ENCODE measurements at places on chromosomes 5 and 9.

GRCh38 chr5:62937661-62938558 lies 359.3 kb downstream of the LRRC70 start:
- DNase-seq = no peak

GRCh38 chr5:44329716-44330115 lies 59.5 kb downstream of the FGF10 start:
- no peak for DNase-seq

- DNase-seq = no peak
These were observed 109.8 kb upstream of the ZNF462 start for GRCh38 chr9:106753155-106753671.

GRCh38 chr5:132232465-132232864 lies 4.8 kb upstream of the P4HA2 start:
- DNase-seq = no peak

DNA sequence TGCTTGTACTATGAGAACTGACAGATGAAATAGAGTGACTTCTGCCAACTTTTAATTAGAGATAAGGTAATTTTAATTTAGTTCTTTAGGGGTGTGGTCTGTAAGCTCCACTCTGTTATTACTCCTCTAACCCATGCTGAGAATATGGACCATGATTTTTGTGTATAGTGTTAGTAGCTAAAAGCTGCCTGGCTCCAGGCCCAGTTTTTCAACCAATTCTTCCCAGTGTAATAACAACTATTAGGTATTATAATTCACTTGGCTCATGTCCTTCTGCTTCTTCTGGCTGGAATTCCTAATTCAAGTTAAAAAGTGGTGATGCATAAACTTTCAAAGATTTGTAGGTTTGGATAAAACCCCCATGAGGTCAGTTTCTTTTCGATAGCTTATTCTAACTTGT lies 216.3 kb downstream of the ISL1 start:
- no peak for DNase-seq

GRCh38 chr9:17597977-17598376 lies 19.1 kb downstream of the SH3GL2 start:
- DNase-seq = no peak

DNA sequence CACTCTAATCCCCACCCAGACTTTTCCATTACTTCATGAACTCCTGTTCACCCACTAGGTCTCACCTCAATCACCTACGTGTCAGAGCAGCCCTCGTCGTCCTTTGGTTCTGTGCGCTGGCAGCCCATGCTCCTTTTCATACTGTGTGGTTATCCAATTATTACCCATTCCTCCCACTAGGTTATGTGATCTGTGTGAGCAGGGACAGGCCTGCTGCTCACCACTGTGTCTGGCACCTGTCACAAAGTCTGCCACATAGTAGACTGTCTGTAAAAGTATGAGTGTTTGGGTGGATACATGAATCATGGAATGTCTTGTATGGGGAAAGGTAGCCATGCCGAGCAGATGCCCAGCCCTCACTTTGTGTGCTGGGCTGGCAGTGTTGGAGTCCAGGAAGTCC lies 12.1 kb upstream of the SMAD5 start:
- no peak for DNase-seq

- no peak for DNase-seq
These were observed 3.5 kb downstream of the SNCAIP start for GRCh38 chr5:122315521-122315920.

- peak; percentile 56 for DNase-seq
These were observed 4.3 kb downstream of the SMIM33 start for GRCh38 chr5:139474890-139475791.

DNA sequence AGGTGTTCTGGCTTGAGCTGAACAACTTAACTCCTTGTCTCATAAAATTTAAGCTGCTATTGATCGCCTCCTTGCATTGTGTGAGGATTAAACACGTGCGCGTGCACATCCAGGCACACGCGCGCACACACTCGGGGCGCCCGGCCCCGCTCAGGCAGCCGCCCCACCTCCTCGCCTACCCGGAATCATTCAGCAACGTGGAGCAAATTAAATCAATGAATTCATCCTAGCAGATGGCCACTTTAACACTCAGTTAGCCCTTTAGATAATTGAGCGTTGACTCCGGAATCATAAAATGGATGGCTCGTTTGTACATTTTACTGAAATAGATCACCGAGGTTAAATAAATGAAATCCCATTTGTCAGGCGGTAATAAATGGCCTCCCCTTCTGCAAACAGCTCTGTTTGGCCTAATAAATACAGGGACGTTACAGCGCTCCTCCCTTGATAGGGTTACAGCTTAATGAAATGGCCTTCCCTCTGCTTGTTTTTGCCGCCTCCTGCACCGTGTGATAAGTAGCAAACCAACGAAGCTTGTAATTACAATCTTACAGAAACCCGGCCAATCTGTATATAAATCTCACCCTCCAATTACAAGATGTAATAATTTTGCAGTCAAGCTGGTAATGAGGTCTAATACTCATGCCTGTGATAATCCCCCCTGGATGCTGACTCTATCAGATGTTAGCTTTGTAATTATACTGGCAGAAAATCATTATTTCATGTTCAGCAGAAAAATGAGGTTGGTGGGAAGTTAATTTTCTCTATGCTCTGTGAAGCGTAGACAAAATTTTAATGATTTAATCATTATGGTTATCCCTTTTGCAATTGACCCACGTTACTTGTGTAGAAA lies 229.7 kb upstream of the IRX4 start:
- no peak for DNase-seq

GRCh38 chr5:1881731-1882336 lies 891 bp downstream of the IRX4 start:
- DNase-seq = no peak

DNA sequence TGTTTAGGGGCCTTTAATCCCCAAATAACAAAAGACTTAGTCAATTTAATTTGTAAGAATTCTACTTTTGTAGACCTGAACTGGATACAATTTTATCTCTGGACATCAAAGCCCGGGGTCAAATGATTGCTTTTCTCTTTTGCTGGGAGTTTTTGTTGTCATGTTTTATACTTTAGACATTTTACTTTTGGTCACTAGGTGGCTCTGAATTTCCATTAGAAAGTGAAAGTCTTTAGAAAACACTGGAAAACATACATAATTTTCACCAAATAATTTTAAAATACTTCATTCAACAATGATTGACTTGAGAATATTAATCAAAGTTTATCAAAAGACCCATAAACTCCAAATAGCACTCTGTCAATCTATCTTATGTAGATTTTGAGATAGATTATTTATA lies 2.8 kb upstream of the PCA3 start:
- DNase-seq = no peak

DNA sequence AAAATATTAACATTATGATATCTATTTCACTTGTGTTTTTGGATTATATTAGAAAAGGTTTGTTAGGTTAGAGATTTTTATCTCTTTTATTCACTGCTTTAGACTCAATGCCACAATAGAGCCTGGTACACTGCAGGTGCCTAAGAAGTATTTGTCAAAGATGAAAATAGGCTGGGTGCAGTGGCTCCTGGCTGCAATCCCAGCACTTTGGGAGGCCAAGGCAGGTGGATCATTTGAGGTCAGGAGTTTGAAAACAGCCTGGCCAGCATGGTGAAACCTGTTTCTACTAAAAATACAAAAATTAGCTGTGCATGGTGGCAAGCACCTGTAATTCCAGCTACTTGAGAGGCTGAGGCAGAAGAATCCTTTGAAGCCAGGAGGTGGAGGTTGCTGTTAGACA lies 64.3 kb downstream of the C9 start:
- DNase-seq = no peak

DNA sequence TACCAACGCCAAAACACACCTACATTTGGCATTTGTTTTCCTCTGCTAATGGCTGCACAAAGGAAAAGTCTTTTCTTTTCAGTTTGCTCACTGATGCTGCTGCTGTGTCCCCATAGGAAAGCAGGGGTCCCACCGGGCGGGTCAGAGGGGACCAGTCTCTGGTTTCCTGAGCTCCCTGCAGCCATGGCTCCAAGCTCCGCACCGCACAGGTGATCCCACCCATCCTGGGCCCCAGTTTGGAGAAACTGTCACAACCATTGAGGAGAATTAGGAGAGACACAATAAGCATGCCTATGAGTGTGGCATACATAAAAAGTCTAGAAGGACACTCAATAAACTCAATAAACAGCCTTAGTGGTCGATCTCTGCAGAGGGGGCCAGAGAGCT lies 19.9 kb downstream of the MED10 start:
- DNase-seq = no peak

- no peak for DNase-seq
These were observed 19.1 kb downstream of the MSANTD3 start for GRCh38 chr9:100445903-100446549.

DNA sequence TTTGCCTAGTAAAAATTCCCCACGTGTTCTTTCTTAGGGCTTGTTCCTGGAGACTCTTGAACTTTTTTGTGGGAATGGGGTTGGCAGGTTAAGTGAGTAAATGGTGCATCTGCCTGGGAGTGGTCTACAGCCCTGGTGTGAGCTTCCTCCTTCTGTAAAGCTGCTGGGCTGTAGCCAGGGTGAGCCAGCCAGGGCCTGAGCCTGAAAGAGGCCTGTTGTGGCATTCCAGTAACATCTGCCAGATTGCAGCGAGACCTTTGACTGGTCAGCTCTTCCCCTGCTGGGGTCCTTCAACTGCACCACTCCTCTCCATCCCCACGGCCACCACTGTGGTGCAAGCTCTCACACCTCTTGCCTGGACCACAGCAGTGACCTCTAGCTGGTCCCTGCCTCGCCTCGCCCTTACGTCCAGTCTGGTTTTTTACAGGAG lies 47.5 kb downstream of the SLC22A5 start:
- DNase-seq = no peak

All from activated CD4-positive, alpha-beta T cell treated with anti-CD3 and anti-CD28 coated beads, Interleukin-10, Interleukin-2, amounts not matched to agents 100 ng/mL and 50 ng/mL, durations not matched to agents 16 hours and 8 hours (primary cell).